ENCODE measurements at places on chromosomes 5 and 9.

DNA sequence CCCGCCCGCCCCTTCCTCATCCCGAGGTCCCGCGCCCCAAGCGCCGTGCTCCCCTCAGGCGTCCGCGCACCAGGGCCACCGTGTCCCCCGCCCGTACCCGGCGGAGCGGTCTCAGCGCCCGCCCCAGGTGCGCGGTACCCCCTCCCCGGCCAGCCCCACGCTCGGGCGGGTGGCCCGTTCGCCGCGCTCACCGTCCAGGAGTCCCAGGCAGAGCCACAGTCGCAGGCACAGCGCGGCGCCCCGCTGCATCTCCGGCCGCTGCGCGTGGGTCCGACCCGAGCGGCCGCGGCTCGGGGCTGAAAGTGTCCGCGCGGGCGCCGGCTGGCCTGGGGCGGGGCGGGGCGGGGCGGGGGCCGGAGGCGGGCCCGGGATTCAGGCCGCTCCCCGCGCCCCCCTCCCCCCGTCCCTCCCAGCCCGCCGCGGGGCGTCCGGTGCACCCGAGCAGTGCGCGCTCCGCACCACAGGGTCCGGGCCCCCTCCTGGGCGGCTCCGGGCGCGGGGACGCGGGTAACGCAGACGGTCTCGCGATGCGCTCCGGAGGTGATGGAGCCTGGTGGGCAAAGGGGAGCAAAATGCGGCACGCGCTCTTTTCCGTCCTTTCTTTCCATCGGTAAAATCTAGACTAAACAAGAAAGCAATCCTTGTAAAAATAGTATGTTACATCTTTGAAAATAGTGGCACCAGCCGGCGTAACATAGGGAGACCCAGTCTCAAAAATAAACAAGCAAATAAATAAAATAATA lies at the start of gene FLT4:
Gene FLT4, minus strand, starts transcription at position 304 of the 743 bp plus-strand sequence. Its CDS starts 55 bp downstream, at position 249.
- DNase-seq, result no peak

DNA sequence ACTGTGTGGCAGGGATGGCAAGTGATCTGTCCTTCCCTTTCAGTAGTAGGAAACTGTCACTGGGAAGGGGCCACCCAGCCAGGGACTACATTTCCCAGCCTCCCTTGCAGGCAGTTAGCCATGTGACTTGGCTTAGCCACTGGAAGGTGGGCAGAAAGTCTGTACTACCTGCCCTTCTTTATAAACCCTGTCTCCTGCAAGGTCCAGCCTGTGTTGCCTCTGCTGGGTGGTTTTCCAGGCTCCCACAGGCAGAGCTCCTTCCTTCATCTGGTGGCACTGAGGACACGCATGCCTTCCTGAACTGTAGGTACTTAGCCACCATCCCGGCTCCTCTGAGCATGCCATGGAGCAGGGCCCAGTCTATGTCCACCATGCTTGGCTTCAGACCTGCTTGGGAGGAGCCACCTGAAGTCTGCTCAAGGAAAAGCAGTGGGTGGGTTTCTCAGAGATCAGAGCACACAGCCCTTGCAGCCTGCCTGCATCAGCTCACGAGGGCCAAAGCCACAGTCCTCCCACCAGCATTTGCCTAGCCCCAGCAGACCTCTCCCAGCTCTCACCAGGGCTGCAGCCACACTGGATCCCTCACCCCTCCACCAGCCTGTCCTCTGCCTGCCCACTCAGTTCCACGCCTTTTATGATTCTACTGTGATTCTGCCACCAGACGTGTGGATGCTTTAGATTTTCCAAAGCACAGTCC lies 16.7 kb upstream of the SLC25A51 start:
- no peak for DNase-seq

GRCh38 chr9:69744688-69745380 lies 15.0 kb downstream of the PTAR1 start:
- DNase-seq, result no peak

- DNase-seq, result no peak
Measured at GRCh38 chr5:143215690-143216089, 187.8 kb downstream of the NR3C1 start.

DNA sequence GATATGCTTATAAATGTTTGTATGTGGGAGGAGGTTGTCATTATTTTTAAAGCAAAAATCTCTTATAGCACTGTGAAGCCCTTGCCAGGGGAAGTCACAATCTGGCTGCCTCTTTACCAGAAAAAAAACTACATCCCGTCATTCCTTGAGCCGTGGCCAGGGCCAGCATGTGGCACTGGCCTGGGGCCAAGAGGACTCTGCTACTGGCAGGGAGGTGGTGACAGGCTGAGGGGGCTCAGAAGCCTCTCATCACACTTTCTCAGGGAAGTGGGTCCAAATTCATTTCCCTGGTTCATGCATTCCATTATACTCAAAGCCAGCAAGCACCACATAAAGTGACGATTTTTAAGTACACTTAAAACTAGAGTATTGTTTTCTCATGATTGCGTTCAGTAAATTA lies 457.3 kb downstream of the ZNF608 start:
- DNase-seq, result no peak

DNA sequence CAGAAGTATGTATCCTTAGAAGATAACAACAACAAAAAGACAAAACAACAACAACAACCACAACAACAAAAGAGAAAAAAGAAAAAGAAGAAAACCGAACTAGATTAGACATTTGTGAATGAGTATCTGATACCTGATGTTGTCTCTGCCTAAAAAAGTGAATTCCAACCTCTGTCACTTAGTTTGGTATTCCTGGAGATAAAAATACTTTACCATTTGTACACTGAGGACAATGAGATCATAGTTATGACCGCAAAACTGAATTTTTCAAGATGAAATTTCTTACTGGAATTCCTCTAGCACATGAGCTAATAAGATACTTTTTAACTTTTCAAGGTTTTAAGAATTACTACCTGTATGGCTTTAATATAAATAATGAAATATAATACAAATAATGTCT lies 54.5 kb downstream of the ALDH1A1 start:
- DNase-seq, result no peak

DNA sequence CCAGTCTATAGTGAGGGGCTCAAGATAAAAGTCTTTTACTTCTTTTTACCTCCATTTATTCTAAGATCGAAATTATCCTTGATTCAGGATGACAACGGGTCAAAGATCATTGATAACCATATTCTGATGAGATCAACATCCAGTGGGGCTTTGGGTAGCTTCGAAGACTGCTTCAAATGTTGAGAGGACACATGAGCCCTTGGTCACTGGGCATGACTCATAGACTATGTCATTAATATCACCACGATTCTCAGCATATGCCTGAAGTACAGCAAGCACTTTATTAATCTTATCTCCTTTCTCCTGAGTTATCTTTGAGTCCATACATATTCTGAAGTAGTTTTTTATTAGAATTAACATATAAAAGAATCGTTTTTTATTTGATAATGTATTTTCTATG lies 117.1 kb upstream of the DAB2 start:
- DNase-seq, result no peak

GRCh38 chr9:88339317-88339716 lies 48.9 kb upstream of the SPIN1 start:
- no peak for DNase-seq

DNA sequence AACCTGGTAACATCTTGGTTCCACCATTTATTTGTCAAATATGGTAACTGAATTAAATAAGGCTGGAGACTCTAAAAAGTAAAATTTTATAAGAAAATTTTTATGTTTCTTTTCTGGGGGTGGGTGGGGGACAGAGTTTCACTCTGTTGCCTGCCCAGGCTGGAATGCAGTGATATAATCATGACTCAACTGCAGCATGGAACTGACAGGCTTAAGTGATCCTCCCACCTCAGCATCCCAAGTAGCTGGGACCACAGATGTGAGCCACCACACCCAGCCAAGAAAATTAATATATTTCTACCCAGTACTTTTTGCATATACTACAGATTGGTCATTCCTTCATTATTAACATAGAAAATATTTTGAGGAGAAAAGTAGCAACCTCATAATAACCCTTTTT lies 216.9 kb downstream of the DEPDC1B start:
- no peak for DNase-seq
